Panc1 (cell line): ENCODE measurements at places on chromosomes 4 and X. TPM values are rescaled to one million over a fixed set of nuclear protein-coding genes. Genes with fewer than 3 reads are reported as not detected.

HTN3 gene
- not detected for total RNA-seq

DNA sequence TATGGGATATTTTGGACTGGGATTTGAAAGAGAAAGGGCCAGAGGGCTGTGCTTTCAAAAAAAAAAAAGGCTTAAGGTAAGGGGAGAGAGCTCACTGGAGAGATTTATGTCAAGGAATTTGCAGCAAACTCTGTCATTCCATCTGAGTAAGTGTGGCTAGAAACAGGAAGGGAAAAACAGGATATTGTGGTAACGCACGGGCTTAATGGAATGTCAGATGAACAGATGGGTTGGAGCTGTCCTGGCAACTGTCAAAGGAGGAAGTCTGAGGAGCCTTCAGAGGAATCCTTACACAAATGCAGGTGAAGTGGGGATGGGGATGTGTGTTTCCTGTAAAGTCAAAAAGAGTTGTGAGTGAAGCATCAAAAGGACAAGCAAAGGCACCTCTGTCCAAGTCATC lies 15.1 kb upstream of the NKX3-2 start:
- H3K27ac ChIP-seq, result no peak overlapping the region
- DNase-seq, result no peak
- H3K4me1 ChIP-seq, result no peaks in the 10 kb centered on the region
- H3K27me3 ChIP-seq, result no peaks in the 10 kb centered on the region

- no peaks in the 10 kb centered on the region for H3K36me3 ChIP-seq
- no peak overlapping the region for H3K27ac ChIP-seq
- H3K27me3 ChIP-seq, result no peaks in the 10 kb centered on the region
- no peaks in the 10 kb centered on the region for H3K4me1 ChIP-seq
- no peak overlapping the region for H3K4me3 ChIP-seq
- no peak for DNase-seq
These were observed 1240.7 kb downstream of the C4orf33 start for GRCh38 chr4:130336585-130337217.

DNA sequence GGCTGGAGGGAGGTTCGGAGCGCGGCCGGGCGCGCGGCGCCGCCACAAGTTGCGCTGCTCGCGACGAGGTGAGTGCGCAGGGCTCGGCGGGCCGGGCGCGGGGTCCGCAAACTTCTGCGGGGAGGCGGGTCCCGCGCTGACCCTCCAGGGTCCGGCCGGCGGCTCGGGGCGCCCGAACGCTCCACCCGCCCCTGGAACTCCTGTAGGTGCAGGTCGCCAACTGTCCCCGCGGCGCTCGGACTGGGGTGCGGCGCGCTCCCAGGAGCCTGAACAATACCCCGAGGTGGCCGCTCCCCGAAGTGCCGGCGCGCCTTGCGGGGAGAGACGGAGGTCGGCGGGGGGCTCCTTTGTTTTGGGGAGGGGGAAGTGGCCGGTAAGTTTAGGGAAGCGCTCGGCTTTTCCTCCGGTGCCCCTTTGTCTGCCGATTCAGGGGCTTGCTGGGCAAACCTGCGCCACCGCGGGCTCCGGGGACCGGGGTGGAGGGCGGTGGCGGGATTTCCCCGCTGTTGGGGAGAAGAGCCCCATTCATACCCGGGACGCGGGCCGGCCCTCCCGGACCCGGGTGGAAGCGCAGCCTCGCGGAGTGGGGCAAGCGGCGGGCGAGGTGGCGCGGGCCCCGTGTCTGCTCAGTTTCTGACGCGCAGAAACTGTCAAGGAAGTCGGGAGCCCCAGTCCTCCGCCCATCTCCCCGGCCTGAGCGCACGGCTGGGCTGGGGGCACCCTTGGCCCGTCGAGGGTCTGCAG lies 694 bp downstream of the TBL1X start:
- H3K27me3 ChIP-seq, result no peaks in the 10 kb centered on the region
- H3K36me3 ChIP-seq, result no peaks in the 10 kb centered on the region
- peaks cover 9% of the 10 kb centered on the region for H3K4me1 ChIP-seq
- no peak overlapping the region for H3K27ac ChIP-seq

GRCh38 chrX:113058634-113059033 lies 218.0 kb upstream of the AMOT start:
- H3K4me1 ChIP-seq, result no peaks in the 10 kb centered on the region
- H3K27ac ChIP-seq, result no peak overlapping the region
- no peaks in the 10 kb centered on the region for H3K36me3 ChIP-seq
- DNase-seq, result no peak
- no peaks in the 10 kb centered on the region for H3K27me3 ChIP-seq

MBTPS2 gene
- 13.5 TPM for total RNA-seq

DNA sequence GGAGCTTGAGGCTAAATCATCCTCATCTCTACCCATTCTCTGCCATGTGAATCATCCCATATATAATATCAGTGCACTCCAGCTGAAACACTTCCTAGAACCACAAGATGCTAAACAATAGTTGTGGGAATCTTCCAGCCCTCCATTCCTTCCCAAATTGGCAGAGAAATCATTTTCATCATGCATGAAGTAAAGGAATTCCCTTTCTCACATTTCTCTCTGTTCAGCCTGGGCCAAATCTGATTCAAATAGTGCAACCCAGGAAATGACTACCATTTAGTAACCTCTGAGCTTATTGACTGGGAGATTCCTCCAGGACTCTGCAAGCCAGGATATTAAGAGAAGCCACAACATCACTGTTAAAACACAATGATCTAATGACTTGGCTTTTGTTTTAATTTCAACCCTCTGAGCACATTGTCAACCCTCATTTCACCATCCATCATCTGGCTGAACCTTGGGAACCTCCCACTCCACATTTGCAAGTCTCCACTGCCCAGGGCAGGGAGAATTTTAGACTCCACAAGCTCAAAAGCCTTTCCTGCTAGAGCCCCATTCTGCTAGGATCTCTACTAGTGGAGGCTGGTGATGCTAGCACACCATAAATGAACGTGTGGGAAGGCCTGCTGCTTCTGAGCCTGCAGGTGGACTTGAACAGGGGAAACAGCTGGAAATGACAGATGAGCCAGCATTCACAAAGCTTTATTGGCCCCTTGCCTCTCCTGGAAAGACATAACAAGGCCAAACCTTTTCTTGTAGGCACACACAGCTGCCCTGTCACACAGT lies 133.9 kb downstream of the TET2 start:
- H3K36me3 ChIP-seq, result no peaks in the 10 kb centered on the region
- no peak overlapping the region for H3K4me3 ChIP-seq
- no peak overlapping the region for H3K27ac ChIP-seq
- no peaks in the 10 kb centered on the region for H3K4me1 ChIP-seq

DNA sequence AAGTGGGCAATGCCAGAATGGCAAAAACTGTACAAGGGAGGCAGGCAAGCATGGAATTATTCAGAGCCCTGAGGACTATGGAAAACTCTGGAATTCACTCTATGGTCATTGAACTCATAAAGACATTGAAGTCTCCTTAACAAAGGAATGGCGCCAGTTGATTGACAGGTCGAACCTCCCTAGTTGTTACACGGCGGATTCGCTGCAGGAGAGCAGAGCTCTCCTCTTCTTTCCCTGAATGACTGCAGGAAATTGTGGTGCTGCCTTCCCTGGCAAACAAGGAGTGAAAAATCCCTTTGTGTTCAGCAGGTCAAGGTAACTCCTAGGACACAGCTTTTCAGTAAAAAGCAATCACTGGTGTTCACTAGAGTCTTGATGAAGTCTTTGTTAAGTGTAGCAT lies 732.8 kb upstream of the FRG1 start:
- no peaks in the 10 kb centered on the region for H3K27me3 ChIP-seq
- H3K27ac ChIP-seq, result no peak overlapping the region
- H3K36me3 ChIP-seq, result no peaks in the 10 kb centered on the region
- no peaks in the 10 kb centered on the region; the same call in 1 of the 2 replicates for H3K4me1 ChIP-seq
- DNase-seq, result no peak

DNA sequence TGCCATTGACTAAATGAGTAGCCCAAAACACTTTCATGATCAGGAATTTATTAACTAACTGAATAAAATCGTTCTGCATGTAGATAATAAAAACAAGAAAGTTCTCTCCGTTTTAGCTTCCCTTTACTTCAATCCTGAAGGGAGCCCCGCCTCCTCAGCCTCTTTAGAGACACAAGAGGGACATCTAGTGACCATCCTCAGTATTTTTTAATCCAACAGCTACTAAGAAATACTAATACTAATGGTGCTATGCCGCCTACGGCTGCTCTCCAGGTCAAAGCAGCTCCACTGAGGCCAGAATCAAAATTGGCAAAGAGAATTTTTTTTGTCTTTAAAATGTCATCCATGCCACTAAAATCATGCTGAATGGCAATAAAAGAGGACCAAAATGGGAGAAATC lies 3.2 kb upstream of the PCDH19 start:
- no peak for DNase-seq
- H3K4me1 ChIP-seq, result no peaks in the 10 kb centered on the region
- no peak overlapping the region for H3K4me3 ChIP-seq
- H3K27me3 ChIP-seq, result peaks cover 10% of the 10 kb centered on the region; the same call in 1 of the 2 replicates
- H3K27ac ChIP-seq, result no peak overlapping the region
- H3K36me3 ChIP-seq, result no peaks in the 10 kb centered on the region

- peak; percentile 38 for DNase-seq
- peak overlapping the region; percentile 49; the same call in 1 of the 2 replicates for H3K27ac ChIP-seq
- H3K4me1 ChIP-seq, result no peaks in the 10 kb centered on the region
- H3K36me3 ChIP-seq, result no peaks in the 10 kb centered on the region
These were observed 54.0 kb downstream of the JADE1 start for GRCh38 chr4:128863312-128864075.

- no peak overlapping the region for H3K27ac ChIP-seq
- H3K4me3 ChIP-seq, result no peak overlapping the region
- no peaks in the 10 kb centered on the region; the same call in 1 of the 2 replicates for H3K36me3 ChIP-seq
- no peak for DNase-seq
- H3K27me3 ChIP-seq, result no peaks in the 10 kb centered on the region
These were observed 79.5 kb downstream of the KDM6A start for GRCh38 chrX:44952329-44953027.

DNA sequence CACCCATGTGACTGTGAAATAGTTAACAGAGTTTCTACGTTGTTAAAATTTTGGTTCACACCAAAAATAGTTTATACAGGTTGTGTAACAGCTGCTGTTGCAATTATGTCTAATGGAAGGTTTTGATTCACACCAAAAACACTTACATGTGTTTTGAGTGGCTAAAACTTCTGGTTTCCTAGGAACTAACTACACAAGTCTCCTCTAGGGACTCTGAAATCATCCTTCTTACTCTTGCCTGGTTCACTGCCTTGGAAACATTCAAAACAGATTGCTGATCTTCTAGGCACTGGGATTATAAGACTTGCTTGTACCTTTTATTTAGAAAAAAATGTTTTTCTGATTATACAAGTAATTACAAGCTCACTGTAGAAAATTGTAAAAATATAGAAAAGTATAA lies 14.9 kb upstream of the MORC4 start:
- no peak overlapping the region for H3K27ac ChIP-seq
- H3K36me3 ChIP-seq, result no peaks in the 10 kb centered on the region
- no peak overlapping the region for H3K4me3 ChIP-seq
- H3K4me1 ChIP-seq, result no peaks in the 10 kb centered on the region

DNA sequence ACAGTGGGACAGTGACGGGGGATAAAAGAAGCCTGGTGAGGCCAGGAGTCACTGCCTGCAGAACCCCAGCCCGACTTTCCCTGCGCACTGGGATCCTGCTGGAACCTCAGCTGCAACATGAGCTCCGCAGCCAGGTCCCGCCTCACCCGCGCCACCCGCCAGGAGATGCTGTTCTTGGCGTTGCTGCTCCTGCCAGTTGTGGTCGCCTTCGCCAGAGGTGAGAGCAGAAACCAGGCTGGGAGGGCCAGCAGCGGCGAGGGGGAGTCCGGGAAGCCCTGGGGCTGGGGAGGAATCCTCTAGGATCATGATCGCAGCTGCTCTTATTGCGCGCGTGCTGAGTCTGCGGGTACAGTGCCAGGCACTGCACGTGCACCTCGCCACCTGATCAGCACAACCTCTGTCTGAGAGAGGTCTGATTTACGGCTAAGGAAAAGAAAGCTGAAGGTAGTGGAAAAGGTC lies at the start of gene PF4V1:
PF4V1 (plus strand) TSS at position 51 of the 459 bp plus-strand sequence; CDS start at position 118, 67 bp downstream.
- no peak for DNase-seq
- no peaks in the 10 kb centered on the region for H3K27me3 ChIP-seq
- H3K4me3 ChIP-seq, result peak within 1 kb of the TSS; percentile 50
- H3K27ac ChIP-seq, result no peak within 1 kb of the TSS; the same call in 1 of the 2 replicates
- H3K36me3 ChIP-seq, result no peaks in the 10 kb centered on the region

- H3K4me1 ChIP-seq, result peaks cover 22% of the 10 kb centered on the region
- peaks cover 17% of the 10 kb centered on the region; the same call in 1 of the 2 replicates for H3K36me3 ChIP-seq
- no peak overlapping the region for H3K4me3 ChIP-seq
These were observed 61.4 kb upstream of the ZCCHC13 start for GRCh38 chrX:74242484-74243138.

- H3K36me3 ChIP-seq, result no peaks in the 10 kb centered on the region
- no peaks in the 10 kb centered on the region for H3K27me3 ChIP-seq
- DNase-seq, result no peak
- no peak overlapping the region for H3K4me3 ChIP-seq
- no peaks in the 10 kb centered on the region for H3K4me1 ChIP-seq
- H3K27ac ChIP-seq, result no peak overlapping the region
These were observed 96.0 kb downstream of the PTTG2 start for GRCh38 chr4:38056011-38056685.

CCDC120 gene
- 11.0 TPM for total RNA-seq

- H3K27me3 ChIP-seq, result no peaks in the 10 kb centered on the region
- DNase-seq, result no peak
- H3K4me1 ChIP-seq, result peaks cover 5% of the 10 kb centered on the region; the same call in 1 of the 2 replicates
- H3K4me3 ChIP-seq, result peak overlapping the region; percentile 89
- peak overlapping the region; percentile 96 for H3K27ac ChIP-seq
- peaks cover 10% of the 10 kb centered on the region for H3K36me3 ChIP-seq
These were observed 893 bp downstream of the RLIM start for GRCh38 chrX:74613370-74614092.

DNA sequence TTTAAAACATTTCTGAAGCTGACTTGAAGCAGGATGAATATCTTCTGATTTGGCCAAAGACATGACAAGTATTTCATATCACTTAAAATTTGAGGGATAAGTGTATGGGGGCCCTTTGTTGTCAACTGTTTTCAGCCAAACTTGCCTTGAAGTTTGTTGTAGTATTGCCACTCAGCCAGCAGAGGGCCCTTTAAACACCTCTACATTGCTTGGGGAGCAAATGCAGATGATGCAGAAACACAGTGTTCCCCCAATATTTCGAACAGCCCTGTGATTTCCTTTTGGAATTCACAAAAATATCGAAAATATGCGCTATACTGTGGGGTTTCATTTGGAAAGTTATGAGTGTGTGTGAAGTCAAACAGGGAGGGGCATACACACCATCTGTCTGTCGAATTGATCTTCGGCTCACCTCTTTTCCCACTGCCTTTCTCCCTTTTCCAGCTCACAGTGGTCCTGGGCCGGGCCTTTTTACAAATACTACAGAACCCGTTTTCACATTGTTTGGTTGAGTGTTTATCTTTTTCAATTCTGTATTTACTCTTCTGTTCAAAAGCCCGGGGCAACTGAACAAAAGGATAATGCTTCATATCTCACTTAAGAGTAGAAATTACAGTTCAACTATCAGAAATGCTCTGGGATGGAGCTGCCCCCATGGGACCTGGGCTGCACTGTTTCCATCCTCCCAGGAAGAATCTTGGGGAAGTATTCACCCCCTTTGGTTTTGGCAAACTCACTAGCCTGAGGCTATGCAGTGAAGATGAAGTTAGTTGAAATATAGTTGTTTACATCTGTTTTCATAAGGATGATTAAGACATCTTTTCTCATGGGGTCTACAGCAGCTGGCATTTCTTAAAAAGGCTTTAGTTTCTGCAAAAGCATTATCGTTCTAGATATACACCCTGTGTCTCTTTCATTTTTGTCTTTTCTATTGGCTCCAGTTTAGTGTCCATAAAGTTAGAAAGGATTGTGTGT lies 137.6 kb downstream of the EGF start:
- H3K36me3 ChIP-seq, result no peaks in the 10 kb centered on the region
- DNase-seq, result peak; percentile 25
- no peak overlapping the region for H3K4me3 ChIP-seq
- no peaks in the 10 kb centered on the region for H3K27me3 ChIP-seq
- no peaks in the 10 kb centered on the region for H3K4me1 ChIP-seq
